ENCODE measurements at places on chromosomes 1 and 21.
A peak's percentile ranks its signal among the peaks of the same experiment; 100 is the strongest.

- DNase-seq: no peak
These were observed 448 bp downstream of the GATAD2B start for GRCh38 chr1:153922076-153922971.

DNA sequence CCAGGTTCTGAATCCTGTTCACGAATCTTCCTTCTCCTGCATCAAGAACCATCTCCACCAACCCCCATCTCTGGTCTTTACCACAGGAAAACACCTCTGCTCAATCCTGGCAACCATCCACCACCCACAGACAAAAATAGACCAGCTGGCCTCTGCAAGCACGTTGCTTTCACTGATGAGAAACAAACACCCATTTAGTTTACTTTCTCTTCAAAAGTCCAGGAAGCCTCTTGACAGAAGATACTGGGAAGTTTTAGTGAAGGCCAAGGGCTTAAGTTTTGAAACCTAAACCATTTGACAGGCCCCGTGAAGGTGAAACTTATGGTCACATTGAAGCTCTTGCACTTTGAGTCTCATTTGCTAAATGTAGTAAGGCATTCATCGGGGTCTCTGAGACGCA lies 122.6 kb upstream of the PPP2R5A start:
- no peak for DNase-seq

DNA sequence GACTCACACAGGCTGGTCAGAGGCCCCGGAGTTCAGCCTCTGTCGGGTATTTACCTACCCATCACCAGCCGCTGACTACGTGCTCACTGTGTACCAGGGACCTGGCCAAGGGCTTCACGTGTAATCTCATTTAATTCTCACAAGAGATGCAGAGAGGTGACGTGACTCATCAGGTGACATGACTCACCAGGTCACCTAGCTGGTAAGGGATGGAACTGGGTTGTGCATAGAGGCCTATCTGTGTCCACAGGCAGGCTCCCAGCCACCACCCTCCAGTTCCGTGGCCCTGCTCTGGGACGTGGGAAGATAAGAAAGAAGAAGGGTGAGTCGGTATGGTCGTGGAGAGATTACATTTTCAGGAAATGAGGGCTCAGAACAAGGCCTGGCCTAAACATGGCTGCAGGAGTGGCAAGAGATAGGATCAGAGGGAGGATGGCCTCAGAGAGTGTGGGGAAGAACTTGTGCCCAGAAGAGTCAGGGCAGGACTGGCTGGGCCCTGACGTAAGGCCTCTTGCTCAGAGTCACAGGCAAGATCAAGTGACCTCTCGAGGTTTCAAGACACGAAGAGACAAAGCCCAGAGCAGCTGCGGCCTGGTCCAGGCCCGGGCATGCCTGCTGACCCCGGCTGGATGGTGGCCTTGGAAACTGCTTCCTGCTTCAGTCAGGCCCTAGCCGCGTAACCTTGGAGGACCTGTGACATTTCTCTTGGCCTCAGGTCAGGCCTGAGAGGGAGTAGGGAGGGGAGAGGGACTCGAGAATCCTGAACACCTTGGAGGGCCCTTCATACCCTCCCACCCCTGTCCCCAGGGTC lies 52.7 kb upstream of the WASF2 start:
- no peak for DNase-seq

- no peak for DNase-seq
These were observed 5.9 kb downstream of the LRRC8B start for GRCh38 chr1:89530444-89531089.

DNA sequence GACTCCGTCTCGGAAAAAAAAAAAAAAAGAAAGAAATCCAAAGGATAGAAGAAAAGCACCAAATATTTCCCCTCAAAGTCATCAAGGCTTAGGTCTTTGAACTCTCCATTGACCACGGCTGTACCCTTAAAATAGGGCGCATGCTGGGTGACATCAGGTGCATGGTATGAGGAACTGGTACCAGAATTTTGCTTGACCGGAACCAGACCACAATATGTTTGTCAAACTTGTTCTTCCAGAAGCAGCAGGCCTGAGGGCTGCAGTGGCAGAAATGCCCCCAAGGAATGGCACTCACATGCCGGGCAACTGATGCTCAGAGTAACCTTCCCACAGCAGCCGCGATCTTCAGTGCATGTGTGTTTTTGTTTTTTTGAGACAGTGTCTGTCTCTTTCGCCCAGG lies 21.0 kb downstream of the RCC1 start:
- no peak for DNase-seq

- DNase-seq: no peak
These were observed 13.3 kb upstream of the POFUT2 start for GRCh38 chr21:45300786-45301520.

GRCh38 chr1:18927082-18927653 lies 24.8 kb upstream of the ALDH4A1 start:
- DNase-seq: no peak

- no peak for DNase-seq
These were observed 1530.1 kb upstream of the TPTE start for GRCh38 chr21:8991088-8991907.

DNA sequence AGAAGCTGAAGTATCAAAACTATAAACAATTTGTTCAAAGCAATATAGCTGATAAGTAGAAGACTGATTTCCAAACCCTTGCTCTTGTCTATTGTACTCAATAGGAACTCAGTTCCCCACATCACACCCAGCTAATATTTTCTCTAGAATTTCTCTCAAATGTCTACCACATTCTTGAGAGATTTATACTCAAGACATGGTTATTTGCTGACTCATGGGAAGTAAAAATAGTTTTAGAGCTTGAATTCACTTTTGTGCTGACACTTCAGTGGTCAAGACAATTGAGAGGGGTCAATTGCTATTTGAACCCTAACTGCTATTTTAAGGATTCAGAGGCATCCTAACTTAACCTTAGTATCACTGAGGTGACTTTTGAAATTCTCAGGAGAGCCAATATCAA lies 99.0 kb downstream of the TNNI3K start:
- DNase-seq: no peak

DNA sequence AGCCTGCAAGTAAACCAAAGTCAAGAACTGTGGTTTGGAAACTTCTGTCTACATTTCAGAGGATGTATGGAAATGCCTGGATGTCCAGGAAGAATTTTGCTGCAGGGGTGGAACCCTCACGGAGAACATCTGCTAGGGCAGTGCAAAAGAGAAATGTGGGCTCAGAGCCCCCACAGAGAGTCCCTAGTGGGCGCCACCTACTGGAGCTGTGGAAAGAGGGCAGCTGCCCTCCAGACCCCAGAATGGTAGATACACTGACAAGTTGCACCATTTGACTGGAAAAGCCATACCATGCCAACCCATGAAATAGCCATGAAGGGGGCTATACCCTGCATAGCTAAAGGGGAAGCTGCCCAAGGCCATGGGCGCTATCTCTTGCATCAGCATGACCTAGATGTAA lies 1672.4 kb downstream of the KCNT2 start:
- no peak for DNase-seq

DNA sequence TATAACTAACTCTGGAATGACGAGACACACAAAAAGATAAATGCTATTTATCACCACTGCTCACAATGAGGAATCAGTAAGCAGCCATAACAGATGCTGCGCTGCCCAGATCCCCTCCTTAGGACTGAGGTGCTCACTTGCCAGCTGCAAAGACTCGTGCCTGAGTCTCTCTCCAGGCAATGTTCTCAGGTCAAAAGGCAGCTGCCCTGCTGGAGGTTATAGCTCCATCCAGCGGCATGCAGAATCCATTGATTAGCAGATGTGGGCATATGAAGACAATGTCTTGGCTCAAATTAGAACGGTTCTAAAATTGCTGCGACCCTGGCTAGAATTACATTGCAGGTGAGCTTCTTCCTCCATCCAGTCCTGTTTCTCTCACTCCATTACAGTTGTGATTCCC lies 328.2 kb upstream of the CHRM3 start:
- no peak for DNase-seq

DNA sequence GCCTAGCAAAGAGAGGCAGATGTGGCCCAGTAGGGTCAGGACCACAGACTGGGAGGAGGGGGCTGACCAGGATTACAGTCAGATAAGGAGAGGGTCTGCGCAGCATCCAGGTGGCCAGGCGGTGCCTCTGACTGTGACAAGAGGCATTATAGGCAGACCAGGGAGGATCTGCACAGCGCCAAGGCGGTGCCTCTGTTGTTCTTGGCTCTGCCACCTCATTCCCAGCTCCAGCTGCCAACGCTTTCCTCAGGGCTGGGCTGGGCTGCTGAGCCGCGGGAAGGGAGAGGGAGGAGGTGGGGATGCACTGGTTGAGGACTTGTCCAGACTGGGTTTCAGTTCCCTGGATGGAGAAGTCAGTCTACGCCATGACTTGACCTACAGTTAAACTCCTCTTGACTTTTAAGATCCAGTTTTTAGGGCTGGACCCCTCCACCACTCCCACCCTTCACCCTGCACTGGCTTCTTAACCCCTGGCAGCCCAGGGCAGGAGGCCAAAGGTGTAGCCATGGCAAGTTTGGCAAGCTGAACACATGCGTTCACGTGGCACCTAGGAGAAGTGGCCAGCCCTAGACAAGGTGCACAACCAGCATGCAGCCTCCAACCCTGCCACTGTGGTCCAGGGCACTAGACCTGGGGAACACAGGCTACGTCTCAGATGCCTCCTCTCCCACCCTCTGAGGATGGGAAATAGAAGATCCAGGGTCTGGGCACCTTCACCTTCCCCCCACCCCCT lies 4.5 kb upstream of the CRABP2 start:
- no peak for DNase-seq

DNA sequence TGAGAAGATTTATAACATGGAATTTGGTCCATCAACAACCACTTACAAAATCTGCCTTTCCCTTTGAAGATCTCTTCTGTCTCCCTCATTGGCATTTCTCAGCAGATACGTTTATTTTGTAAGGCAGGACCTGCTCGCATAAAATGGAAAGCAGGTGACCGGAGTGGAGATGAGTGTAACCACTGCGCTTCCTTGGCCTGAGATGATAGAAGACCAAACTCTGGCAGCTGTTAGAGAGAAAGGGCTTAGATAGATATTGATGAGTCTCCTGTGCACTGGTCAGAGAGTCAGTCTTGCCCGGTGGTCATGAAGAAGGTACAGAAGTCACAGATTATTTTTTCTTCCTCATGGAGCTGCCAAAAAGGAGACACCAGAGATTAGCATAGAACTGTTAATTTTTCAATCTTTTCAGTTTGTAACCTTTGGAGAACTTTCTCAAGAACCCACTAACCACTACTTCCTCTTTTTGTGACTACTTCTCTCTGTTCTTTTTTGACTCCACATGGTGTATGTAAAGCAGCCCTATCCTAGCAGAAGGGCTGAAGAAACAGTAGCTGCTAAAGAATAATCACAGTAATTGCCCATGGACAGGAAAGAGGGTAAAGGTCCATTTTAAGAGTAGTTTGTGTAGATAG lies 47.6 kb downstream of the FCRL3 start:
- DNase-seq: peak; percentile 9

DNA sequence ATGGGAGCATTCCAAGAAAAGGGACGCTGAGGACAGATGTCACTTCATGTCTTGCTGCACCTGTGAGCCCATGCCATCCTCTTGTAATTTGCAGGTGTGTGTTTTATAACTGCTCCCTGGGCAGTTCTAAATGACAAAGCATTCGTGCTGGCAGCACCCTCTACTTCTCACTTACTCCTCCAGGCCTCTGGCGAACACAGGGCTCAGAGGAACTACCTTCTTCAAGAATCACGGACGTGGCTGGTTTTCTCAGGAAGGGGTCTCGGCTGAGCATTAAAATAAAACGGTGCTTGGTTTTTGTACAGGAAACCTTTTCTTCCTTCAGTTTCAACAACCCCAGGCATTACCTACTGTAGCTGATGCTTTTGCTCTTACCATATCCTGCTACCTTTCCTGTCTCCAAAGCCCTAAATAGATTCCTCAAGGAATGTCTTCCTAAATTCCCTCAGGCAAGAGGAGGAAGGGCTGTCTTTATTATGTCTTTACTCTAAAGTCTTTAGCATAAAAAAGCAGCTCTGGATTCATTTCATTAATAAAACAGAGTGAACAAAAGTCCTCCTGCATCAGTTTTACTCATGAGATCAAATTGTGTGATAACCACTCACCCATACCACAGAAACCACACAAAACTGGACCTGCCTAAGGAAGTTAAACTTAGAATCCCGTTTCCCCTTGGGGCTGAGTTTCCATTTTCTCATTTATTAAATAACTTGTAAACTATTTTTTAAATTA lies 79.0 kb upstream of the MAP10 start:
- DNase-seq: no peak

- DNase-seq: no peak
These were observed 9.2 kb downstream of the ERRFI1 start for GRCh38 chr1:8016895-8017241.

- no peak for DNase-seq
These were observed 33.8 kb downstream of the RSPH1 start for GRCh38 chr21:42461881-42462877.

GRCh38 chr1:69502991-69503390 lies 64.7 kb upstream of the LRRC7 start:
- no peak for DNase-seq

GRCh38 chr1:81071969-81072753 lies 728.6 kb upstream of the ADGRL2 start:
- DNase-seq: no peak

GRCh38 chr1:209455145-209455544 lies 128.4 kb upstream of the CAMK1G start:
- DNase-seq: no peak
